ENCODE measurements at places on chromosomes 5 and 9.

- no peak for DNase-seq
Measured at GRCh38 chr9:73178044-73178443, 26.4 kb downstream of the ANXA1 start.

- no peak for DNase-seq
Measured at GRCh38 chr5:61200582-61201155, 38.4 kb upstream of the SMIM15 start.

- no peak for DNase-seq
Measured at GRCh38 chr9:124332361-124333202, 74.8 kb downstream of the NEK6 start.

- peak; percentile 47 for DNase-seq
Measured at GRCh38 chr5:142825378-142826089, 55.4 kb downstream of the ARHGAP26 start.

- DNase-seq: no peak
Measured at GRCh38 chr5:34699155-34700077, 43.3 kb downstream of the RAI14 start.

GRCh38 chr5:175743676-175744210 lies 85.9 kb downstream of the HRH2 start:
- DNase-seq: no peak
